Activated naive CD4-positive, alpha-beta T cell treated with Interleukin-2 at 50 U/mL for 16 hours (primary cell): ENCODE measurements at places on chromosomes 3 and 15.

GRCh38 chr15:55774113-55774970 is 31.4 kb upstream of the PRTG start:
- DNase-seq: peak; percentile 32

DNA sequence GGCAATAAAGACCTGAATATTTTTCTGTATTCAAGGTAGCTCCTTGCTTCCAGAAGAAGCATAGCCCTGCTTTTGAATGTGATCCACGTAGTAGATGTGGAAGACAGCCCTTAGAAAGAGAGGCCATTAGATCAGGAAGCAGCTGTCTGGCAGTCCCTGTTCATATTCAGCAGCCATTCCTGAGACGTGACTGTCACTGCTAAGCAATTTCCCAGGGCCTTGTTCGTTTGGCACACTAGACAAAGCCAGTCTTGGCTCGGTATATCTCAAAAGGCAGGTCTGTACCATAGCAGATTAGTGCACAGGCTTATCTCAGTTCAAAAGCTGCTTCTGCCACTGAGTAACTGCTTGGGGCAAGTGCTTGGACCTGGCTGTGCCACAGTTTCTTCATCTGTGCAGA is 287.8 kb upstream of the MCTP2 start:
- DNase-seq: no peak

- DNase-seq: no peak
Observed at GRCh38 chr3:37400355-37400754, 226.0 kb upstream of the LRRFIP2 start.

DNA sequence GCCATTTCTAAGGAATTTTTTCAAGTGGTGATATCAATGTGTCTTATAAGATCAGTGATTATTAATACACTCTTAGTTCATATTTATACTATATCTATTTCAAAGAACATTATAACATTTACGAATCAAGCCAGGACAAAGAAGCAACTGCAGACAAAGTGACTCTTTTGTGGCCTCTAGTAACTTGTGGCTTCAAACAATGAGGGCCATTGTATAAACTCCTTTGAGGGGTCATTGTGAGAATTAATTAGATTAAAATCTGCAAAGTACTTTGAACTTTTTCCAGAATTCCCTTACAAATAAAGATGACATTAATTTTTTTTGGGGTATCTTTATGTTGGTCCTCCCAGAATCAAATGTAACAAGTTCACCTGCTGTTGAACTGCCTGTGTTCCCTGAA is 12.3 kb upstream of the SLC30A4 start:
- no peak for DNase-seq

DNA sequence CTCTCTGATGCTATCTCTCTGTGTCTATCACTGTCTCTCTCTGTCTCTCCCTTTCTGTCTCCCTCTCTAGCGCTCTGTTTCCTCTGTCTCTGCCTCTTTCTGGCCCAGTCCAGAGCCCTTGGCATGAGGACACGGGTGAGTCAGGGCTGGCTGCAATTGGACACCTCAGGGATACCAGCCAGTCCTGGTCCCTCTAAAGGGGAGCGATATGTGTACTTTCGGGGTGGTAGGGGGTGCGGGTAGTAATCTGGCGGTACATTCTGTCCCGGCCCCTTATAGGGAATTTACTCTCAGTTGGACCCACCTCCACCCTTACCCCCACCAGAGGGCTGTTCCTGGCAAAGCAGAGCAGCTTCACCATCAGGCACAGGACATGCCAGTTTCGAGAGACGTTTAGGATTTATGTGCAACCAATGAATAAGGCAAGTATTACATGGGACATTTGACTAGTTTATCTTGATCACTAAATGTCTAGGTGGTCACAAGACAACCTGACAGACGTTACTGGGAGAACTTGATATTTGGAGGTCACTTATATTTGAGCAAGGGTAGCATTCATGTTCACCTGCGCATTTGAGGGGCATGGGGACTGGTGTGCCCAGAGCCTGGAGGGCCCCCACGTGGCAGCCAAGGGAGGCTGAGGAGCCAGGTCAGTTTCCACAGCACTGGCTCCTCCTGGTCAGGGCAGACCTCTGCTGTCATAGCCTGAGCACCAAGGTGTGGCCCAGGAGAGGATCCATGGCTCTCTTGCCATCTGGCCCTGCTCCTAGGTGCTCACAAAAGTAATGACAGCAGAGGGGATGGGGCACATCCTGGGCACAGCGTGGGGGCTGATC is 256.1 kb downstream of the PLCL2 start:
- DNase-seq: no peak

DNA sequence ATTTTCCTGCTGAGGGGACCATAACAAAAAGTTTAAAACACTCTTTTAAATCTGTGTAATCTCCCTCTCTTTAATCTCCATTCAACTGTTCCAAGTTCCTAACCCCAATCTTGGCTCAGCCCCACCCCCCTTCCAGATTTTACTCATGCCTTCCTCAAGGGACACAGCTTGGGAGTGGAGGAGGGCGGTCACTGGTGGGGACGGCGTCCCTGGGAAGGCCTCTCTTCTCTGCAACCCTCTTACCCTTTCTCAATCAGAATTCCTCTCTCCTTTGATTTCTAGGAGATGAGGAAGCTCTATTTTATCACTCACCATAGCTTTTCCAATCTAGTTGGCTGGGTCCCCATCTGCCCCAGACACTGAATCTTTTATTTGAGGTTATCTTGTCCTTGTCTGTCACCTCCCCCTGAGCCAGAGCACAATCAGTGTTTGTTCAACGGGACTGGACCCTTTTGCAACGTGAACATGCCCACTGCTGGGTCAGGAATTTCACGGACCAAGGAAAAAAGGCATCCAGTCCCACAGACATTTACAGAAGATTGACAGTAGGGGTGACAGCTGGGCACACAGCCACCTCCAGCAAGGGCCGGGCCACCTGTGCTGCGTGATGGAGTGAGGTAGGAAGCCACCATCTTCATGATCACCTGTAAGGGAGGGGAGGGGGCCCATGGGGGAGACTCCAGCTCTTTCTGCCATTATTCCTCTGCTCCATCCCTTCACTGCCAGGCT is 84.0 kb upstream of the HERC1 start:
- no peak for DNase-seq

DNA sequence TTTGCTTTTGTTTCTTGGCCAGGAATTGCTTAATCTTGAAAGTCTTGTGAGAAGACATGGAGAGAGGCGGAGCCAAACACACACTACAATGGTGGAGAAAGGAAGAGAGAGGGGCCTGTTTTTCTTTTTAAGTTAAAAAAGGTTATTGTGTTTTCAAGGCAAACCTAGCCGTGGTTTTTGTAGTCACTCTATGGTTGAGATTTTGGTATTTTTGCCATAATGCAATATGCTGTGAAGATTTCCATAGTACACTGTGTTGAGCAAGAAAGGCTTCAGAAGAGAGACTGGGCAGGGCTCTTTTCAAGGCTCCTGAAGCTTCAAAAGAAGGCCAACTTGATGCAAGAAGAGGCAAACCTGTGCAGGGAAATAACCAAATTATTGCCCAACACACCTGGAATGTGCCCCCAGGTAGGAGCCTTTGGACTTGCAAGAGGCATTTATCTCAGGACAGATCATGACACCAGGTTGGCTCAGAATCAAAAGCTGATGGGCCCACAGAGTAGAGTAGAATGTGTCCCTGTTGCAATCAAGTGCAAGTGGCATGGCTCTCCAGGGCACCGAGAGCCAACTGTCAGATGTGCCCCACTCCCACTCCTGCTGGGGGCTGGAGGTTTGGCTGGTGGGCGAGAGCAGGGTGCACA is 22.1 kb downstream of the AMOTL2 start:
- no peak for DNase-seq

- no peak for DNase-seq
Observed at GRCh38 chr3:195867631-195868335, 40.6 kb downstream of the TNK2 start.

GRCh38 chr3:107370907-107371306 is 6.3 kb upstream of the CCDC54 start:
- DNase-seq: no peak

- DNase-seq: no peak
Observed at GRCh38 chr15:81384891-81385720, 11.1 kb upstream of the TMC3 start.

DNA sequence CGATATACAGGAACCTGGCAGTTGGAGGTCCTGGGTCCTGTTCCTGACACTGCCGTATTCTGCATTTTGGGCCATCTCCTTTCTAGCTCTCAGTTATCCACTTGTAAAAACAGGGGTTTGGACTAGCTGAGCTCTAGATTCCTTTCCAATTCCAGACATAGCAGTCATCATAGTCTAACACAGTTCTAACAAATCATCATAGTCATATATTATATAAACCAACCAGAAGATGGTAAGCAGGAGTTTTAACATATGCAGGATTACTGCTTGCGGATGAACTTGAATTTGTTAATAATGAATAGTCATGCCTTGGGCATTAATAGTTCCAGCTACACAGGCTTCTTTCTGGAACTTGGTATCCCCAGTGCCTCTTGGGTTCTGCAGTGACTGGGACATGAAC is 26.6 kb downstream of the MASP1 start:
- no peak for DNase-seq
